Activated CD8-positive, alpha-beta memory T cell treated with anti-CD3 and anti-CD28 coated beads for 4 hours (primary cell): ENCODE measurements at places on chromosomes 2 and 18.

DNA sequence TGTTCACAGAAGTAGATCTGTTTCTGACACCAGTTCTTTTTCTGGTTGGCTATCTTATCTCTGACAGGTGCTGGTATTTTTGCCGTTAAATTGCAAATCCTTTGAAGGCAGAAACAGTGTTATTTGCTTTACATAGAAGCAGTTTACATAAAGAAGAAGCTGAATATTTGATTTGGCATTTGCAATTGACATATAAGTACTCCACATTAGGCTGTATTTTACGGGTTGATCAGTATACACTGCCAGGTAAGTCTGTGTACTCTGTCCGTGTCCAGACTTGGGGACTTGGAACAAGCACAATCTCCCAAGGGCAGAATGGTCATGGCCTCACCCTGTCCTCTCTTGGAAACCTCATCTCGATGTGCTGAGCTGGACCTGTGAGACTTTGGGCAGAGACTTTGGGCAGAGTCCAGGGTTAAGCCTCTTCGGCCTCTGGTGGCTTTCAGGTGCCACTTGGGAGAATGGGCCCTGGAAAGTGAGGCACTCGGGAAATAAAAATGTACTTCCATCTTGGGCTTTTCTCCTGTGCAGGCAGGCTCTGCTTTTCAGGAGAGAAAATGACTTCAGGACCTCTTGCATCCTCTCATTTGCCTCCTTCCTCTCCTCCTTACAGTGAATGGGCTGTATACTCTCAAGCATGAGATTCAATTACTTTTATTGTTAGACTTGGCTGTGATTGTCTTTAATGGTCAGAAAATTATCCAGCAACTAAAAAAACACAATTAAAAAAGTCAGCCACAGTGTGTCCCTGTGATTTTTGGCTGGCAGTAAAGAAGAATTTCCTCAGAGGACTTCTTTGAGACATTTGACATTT is 108.5 kb downstream of the RAPGEF4 start:
- no peak for DNase-seq

GRCh38 chr2:54967759-54968365 is 82.4 kb downstream of the RTN4 start:
- DNase-seq = no peak

DNA sequence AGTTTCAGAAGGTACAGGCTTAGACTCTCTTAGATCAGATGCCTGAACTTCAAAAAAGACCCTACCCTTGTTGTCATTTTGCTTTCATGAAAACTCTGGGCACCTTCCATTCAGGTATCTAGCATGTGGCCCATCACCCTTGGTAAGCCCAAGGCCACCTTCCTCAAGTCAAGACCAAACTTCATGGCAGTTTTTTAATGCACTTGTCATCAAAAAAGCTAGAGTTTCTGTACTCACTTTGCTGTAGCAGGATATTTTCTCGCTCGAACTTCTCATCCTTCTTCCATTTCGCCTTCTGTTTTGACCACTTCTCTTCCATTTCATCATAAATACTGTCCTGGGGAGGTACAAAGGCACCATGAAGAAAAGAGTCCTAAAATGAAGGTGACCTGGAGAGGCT is 48.2 kb downstream of the FLACC1 start:
- DNase-seq = no peak

- no peak for DNase-seq
Measured at GRCh38 chr2:227782804-227783203, 30.8 kb upstream of the CCL20 start.

GRCh38 chr2:118945881-118946280 is 3.9 kb downstream of the MARCO start:
- DNase-seq = no peak

DNA sequence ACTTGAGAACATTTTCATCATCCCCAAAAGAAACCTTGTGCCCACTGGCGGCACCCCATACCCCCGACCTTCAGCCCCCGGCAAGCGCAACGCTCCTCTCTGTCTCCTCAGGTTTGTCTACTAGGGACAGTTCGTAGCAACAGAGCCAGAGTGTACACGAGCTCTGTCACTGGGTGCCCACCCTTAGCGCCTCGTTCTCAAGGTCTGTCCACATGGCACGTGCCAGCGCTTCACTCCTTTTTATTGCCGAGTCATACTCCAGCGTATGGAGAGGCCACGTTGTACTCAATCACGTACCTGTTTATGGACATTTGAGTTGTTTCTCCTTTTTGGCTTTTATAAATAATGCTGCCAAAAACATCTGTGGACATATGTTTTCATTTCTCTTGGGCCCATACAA is 30.3 kb upstream of the GPC1 start:
- DNase-seq = no peak

GRCh38 chr2:114218383-114218782 is 224.1 kb upstream of the DPP10 start:
- no peak for DNase-seq

GRCh38 chr18:53997064-53997463 is 227.4 kb downstream of the MBD2 start:
- DNase-seq = no peak
